Stimulated activated CD8-positive, alpha-beta memory T cell treated with anti-CD3 and anti-CD28 coated beads, Interleukin-4, amount 100 ng/mL, for 4 hours (primary cell): ENCODE measurements at places on chromosomes 2 and 18.

- no peak for DNase-seq
These were observed 124.9 kb upstream of the PIEZO2 start for GRCh38 chr18:11274144-11274794.

- no peak for DNase-seq
These were observed 10.7 kb upstream of the CD226 start for GRCh38 chr18:69958422-69958821.

DNA sequence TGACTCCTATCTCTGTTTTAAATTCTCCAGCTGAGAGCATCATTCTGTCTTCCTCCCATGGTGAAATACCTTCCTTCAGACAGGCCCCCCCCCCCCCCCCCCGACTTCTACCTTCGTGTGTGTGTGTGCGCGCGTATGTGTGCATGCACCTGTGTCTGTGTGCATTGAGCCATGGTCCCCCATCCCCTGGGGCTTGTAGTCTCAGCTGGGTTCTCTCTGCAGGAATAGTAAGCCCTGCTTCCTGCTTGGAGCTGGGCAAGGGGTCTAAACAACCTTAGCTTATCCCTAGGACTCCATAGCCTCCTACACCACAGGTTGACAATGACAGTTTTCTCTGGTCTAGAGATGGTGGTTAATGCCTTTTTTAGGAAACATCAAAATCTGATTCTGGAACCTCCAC lies 427.5 kb upstream of the KLHL29 start:
- DNase-seq = no peak

GRCh38 chr2:226797989-226798421 lies 1.6 kb downstream of the IRS1 start:
- no peak for DNase-seq

DNA sequence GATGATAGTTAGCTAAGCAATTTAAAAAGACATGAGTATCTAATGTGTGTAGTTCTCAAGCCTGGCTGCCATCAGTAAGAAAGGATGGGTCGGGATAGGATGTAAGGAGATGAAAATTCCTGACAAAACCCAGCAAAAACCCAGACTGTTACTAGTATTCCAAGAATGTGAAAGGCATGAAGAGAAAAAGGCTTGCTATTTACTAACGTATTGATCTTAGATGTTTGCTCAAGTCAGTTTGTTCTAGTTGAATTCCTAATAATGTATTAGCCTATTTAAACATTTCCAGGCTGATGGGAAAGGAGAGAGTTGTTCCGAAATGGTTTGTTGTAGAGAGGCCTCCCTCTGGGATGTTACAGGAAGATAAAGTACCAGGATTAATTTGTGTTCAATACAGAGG lies 88.2 kb downstream of the ZNF532 start:
- DNase-seq = no peak

GRCh38 chr18:62792016-62792415 lies 76.7 kb downstream of the PHLPP1 start:
- no peak for DNase-seq

DNA sequence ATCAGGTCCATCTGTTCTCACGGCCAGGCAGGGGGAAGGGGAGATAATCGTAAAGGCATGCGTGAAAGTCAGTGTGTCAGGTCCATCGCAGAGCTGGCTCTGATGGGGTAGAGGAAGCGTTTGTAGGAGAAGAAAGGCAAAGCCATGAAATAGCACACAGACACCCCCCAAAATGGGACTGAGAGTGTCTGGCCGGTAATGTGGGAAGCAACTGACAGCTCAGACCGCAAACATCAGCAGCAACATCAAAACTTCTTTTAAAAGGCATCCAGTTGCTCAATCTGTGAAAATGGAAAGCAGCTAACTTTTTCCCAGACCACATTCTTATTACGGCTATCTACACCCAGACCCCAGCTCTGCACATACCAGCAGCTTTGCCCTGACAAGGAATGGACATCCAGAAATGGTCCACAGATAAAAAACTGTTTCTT lies 232.6 kb downstream of the EN1 start:
- no peak for DNase-seq
